CD4-positive, alpha-beta T cell treated with Interferon gamma for 1 hour (primary cell): ENCODE measurements at places on chromosomes 1 and 21.

DNA sequence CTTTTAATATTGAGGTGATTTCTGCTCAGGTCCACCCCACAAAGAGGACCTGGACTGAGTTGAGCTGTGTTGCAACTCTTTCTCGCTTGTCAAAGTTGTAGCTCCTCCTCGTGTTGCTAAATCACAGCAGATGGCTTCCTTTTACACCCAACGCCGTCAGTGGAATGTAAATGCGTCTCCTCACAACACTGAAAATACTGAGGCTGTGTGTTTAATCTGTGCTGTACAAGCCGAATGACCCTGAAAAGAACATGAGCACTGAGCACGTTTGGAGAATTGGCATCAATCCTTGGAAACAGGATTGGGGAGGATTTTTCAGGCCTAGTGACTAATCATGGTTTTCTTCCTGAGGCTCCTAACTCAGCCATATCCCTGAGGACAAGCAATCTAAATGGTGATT lies 196.0 kb downstream of the CRB1 start:
- no peak for DNase-seq

GRCh38 chr21:44872649-44873355 lies 688 bp downstream of the PTTG1IP start:
- no peak for DNase-seq

- DNase-seq, result no peak
Measured at GRCh38 chr1:222522105-222522915, 25.6 kb downstream of the HHIPL2 start.

DNA sequence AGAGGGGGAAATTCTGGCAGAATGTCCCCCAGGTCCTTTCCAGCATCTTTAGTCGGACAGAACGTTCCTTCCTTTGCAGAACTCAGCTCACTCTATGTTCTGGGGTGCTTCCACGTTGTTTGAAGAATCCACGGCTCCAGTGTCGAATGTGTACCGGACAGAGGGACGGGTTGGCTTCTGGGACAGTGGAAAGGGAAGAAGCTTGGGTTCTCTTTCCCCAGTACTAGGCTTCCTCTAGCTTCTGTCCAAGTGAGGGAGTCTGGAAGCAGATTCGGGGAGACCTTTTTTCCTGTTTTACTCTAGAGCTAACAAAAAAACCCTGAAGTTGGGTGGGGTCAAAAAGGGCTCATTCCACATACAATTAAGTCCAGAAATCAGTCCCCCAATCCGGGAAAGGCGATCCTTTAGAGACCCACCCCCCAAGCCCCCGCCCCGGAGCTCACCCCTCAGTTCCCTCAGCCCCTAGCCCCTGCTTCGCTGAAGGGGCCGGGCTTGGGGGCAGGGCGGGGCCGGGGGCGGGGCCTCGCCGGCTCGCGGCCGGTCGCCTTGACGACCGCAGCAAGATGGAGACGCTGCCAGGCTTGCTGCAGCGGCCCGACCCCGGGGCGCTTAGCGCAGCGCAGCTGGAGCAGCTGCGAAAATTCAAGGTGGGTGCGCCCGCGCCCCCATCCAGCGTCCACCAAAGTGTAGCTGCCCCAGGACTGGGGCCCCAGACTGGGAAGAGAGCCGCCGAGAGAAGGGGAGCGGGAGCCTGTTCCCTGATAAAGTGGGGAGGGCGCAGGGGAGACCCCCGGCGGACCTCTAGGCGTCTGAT lies at the start of gene RIIAD1:
Gene RIIAD1 (plus strand): TSS at position 549 of the 814 bp plus-strand sequence. CDS start 15 bp downstream, at position 564.
- peak; percentile 49 for DNase-seq

GRCh38 chr1:201331166-201331565 lies 46.3 kb downstream of the TNNT2 start:
- DNase-seq, result no peak

DNA sequence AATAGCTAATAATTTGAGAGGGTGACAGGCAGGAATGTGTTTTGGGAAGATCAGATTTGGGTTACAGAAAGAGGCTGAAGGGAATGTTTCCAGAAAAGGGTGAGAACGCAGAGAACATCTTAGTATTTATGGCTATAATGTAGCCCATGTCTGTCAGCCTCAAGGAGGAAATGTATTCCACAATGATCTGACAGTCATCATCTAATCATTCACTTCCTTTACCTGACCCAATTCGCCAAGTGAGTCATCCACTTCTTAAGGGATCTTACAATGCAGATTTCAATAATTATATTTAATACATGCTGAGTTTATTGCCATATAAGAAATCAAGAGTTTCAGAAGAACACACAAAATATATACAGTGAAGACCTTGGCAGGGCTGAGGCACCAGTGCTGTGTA lies 10.8 kb downstream of the TRIM45 start:
- DNase-seq, result no peak

GRCh38 chr1:104028416-104029035 lies 278.8 kb downstream of the AMY1C start:
- DNase-seq, result no peak

- peak; percentile 20 for DNase-seq
Measured at GRCh38 chr1:77281491-77282186, at the start of gene AK5. TSS of gene AK5 (plus strand) at chr1:77282019. CDS start at chr1:77282314, 295 bp downstream.

GRCh38 chr1:212671342-212672031 lies 28.2 kb downstream of the BATF3 start:
- peak; percentile 69 for DNase-seq

GRCh38 chr1:81617308-81617967 lies 183.3 kb upstream of the ADGRL2 start:
- DNase-seq, result no peak

- DNase-seq, result no peak
Measured at GRCh38 chr1:226881515-226882185, 11.2 kb downstream of the PSEN2 start.

GRCh38 chr1:179872558-179872957 lies 5.0 kb downstream of the TOR1AIP2 start:
- no peak for DNase-seq

- DNase-seq, result no peak
Measured at GRCh38 chr1:10708757-10709156, 87.7 kb downstream of the CASZ1 start.

- DNase-seq, result no peak
Measured at GRCh38 chr1:62906428-62906886, 122.5 kb downstream of the ATG4C start.

- no peak for DNase-seq
Measured at GRCh38 chr1:197234581-197234980, 33.5 kb upstream of the CRB1 start.

- no peak for DNase-seq
Measured at GRCh38 chr1:70518106-70518505, 107.0 kb downstream of the CTH start.

DNA sequence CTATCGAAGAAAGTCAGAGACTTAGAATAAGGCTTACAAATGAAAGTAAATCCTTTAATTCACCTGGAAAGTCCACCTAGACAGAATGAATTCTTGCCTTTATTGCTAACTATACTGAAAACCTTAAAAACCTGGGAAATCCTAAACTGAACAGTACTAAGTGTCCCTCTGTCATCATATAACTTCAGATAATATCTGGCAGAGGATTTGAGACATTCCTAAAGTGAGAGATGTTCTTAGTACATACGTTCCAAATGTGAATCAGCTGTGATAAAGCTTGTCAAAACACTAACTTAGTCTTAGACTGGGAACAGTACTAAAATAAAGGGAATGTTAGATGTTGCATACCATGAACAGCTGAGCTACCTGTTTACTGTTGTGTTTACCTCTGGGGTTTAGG lies 121.7 kb downstream of the TNFSF18 start:
- no peak for DNase-seq

GRCh38 chr1:109312978-109313775 lies 6.4 kb upstream of the MYBPHL start:
- DNase-seq, result no peak

- no peak for DNase-seq
Measured at GRCh38 chr1:1760715-1761114, 17.6 kb downstream of the NADK start.

DNA sequence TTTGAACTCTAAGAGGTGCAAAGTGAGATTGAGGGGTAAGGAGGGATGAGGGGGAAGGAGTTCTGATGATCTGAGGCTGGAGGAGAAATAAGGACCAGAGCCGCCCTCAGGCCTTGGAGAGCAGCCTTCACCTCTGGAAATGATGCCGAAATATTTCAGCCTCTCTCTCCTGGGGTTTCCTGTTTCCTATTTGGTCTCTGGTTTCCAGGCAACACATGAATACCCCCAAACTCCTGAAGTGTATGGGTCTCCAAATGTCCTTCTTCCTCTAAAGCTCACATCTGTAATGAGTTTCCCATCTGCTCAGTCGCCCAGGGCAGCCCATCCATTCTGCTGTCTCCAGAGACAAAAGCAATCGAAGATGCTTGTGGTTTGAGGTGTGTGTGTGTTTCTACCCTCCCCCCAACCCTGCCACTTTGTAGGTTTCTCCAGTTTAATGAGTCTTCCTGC lies 52.0 kb upstream of the FAM20B start:
- no peak for DNase-seq

- DNase-seq, result no peak
Measured at GRCh38 chr1:33848205-33848937, 15.5 kb upstream of the HMGB4 start.

- DNase-seq, result peak; percentile 64
Measured at GRCh38 chr1:244074559-244075171, 23.6 kb downstream of the ZBTB18 start.

DNA sequence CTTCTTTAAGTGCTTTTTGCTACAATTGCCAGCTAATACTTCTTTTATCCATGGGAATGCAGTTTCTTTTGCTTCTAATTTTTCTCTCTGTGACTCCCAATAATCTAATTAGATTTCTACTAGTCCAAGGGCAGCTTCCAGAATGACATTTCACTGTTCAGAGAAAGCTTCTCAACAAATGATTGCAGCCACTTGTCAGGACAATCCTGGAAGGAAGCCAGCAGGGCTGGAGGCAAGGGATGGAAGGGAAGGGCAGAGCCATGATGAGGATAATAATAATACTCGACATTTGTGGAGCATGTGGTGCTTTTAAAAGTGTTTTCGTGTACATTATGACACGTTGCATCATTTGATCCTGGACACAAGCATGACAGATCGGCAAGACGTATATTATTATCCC lies 19.4 kb downstream of the F11R start:
- no peak for DNase-seq

GRCh38 chr1:165397944-165398343 lies 41.4 kb upstream of the LMX1A start:
- no peak for DNase-seq

DNA sequence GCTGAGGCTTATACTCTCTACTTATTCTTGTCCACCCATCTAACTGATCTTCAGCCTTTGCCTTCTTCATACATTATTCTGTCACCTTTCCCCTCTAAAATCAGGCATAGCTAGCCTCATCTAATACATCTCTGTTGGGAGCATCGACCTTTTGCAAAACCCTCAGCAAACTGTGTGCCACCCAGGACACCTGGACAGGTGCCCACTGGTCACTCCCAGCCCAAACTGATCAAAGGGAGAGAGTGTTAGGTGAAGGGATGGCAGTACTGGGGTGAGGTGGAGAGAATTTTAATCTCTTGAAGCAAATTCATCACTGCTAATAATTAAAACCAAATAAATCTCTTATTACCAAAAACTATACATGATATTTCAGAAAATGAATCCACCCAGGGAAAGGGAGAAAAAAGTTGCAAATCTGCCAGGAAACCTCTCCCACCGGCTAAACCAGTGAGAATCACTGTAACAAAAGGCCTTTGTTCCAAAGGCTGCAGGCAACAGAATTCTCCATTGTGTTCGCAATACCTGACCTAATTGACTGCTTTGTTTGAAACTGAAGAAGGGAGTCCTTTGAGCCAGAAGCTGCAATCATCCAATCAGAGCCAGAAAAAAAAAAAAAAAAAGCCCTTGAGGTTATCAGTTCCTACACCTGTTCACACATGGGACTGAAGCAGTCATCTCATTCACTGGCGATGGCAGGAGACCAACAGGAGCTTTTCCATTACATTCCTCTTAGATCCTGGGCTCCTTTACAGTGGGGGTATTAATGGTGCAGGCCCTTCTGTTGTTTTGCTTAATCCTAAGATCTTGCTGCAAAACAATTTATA lies 172.6 kb downstream of the APP start:
- DNase-seq, result no peak

- DNase-seq, result no peak
Measured at GRCh38 chr1:85447006-85447943, 17.7 kb downstream of the DDAH1 start.

DNA sequence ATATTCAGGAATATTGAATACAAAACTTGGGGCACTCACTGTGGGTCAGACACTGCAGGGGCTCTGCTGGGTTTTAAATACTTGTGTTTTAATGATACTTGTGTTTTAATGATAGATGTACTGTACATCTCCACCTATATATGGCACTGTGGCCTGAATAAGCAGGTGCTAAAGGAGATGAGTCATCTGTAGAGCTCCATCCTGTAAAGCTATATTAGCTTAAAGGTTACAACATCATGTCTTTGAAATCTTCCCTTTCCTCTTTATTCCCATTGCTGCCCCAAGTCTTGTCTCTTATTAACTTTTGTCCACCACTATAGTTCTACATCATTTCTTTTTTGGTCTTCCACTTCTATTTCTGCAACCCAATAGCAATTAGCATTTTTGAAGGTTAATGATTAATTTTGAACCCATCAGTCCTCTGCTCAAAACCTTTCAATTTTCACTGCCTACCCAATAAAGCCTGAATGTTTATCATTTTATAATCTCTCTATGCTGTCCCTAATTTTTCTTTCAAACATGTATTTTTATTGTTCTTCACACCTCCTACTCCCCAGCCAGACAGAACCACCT lies 113.3 kb upstream of the PTGFR start:
- no peak for DNase-seq

- no peak for DNase-seq
Measured at GRCh38 chr1:107105914-107106313, 34.9 kb upstream of the NTNG1 start.

DNA sequence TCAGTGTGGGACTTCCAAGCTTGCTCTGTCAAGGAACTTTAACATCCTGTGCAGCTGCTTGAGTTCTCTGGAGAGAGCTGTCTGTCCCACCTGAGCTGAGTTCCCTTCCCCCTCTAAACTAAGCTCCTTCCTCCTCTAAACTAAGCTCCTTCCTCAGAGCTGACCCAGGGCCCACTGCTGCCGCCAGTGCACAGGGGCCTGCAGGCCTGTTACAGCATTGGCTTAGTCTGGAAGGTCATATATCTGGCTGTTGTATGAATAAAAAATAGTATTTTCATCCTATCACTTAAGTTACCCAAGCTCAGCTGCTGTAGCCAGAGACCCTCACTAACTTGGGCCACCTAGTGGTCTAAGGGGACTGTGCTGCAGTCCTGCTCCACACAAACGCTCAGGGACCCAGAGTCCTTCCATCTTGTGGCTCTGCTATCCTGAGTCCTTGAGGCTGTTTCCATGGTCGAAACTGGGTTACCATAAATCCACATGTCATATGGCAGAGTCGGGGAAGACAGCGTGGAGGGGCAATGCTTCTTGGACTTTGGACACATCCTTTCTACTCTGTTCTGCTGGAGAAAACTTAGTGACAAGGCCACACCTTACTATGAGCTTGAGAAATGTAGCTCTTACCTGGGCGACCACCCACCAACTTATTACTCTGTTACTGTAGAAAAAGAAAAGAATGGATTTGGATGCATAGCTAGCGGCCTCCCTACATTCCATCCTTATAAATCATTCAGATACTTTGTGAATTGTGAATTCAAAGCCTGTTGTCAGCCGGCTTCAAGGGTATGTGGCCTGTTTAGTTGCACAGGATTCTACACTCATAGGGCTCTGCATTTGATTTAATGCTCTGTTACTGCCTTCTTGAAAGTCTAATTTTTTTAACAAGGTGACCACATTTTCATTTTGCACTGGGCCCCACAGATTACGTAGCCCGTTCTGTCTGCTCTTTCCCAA lies 71.4 kb upstream of the GCLM start:
- no peak for DNase-seq
